ENCODE measurements at places on chromosomes 5 and 9.
A peak's percentile ranks its signal among the peaks of the same experiment; 100 is the strongest.

DNA sequence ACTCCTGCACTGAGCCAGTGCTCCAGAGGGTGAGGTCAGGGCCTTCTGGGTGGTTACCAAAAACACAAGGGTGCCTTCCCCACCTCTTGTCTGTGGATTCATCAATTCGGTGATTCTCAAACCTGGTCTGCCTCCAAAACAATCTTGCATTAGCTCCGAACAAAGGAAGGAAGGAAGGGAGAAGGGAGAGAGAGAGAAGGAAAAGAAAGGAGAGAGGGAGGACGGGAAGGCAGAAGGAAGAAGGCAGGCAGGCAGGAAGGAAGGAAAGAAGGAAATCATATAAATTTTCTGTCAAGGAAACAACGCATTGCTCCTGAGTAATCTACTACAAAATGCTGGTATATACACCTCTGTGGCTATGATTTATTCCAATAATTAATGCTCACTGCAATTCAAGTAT lies 39.3 kb downstream of the MYO10 start:
- no peak for DNase-seq

DNA sequence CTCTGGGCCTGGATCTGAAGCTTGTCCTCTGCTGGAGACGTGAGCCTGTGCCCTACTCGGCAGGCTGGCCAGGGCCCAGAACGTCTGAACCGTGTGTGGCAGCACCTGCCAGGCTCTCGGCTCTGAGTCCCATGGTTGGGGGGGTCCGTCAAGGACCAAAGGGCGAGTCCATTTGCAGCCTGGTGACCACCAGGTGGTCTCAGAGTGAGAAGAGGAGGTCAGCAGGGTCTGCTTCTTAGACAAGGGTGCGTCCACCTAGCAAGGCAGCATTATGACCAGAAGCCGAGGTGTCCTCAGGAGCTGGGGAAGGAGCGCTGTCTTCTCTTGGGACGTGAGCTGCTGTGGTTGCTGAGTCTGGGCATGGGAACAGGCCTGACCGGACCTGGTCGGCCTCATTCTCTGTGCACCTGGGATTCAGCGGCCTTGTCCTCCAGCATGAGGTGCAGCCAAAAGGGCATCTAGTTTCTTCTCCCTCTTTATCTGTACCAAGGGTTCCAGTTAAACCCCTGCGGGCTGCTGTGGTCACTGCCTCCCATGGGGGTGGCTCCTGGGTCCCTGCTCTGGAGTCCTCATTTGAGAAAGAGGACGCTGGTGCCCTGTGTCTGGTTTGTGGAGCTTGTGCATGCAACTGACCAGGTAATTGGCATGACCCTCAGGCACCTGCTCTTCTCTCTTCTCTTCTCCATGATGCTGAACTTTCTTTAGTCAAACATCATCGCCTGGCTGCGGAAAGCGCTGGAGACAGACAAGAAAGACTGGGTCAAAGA lies 14.4 kb downstream of the EXOC3 start:
- DNase-seq = no peak

DNA sequence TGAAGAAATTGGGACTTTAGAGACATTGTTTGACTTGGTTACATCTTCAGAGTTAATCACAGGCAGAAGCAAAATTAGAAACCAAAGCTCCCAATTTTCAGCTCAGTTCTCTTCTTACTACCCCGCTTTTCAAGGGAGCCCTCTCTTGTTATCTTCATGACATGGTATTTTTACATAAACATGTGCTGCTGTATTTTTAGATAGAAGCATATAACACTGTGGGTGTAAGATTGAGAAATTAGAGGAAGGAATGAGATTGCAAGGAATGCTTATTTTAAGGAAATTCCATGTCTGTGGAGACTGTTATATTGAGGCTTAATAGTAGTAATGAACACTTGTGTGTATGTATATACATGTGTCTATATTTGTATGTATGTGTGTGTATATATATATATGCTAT lies 401.6 kb downstream of the TMEM232 start:
- no peak for DNase-seq

DNA sequence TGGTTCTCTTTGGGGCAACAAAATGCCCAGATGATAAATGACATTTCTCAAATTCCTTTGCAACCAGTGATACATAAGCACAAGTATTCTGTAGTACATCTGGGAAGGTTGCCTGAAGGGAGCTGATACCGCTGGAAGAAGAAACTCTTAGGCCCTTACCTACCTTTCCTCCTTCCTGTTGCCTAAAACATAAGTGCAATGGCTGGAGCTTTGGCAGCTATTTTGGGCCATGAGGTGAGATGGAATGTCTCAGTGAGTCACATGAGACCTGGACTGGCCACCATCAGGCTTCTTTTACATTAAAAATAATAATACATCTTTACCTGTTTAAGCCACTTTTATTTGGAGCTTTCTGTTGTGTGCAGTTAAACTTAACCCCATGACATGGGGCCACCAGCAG lies 11.2 kb upstream of the ADGRD2 start:
- no peak for DNase-seq

DNA sequence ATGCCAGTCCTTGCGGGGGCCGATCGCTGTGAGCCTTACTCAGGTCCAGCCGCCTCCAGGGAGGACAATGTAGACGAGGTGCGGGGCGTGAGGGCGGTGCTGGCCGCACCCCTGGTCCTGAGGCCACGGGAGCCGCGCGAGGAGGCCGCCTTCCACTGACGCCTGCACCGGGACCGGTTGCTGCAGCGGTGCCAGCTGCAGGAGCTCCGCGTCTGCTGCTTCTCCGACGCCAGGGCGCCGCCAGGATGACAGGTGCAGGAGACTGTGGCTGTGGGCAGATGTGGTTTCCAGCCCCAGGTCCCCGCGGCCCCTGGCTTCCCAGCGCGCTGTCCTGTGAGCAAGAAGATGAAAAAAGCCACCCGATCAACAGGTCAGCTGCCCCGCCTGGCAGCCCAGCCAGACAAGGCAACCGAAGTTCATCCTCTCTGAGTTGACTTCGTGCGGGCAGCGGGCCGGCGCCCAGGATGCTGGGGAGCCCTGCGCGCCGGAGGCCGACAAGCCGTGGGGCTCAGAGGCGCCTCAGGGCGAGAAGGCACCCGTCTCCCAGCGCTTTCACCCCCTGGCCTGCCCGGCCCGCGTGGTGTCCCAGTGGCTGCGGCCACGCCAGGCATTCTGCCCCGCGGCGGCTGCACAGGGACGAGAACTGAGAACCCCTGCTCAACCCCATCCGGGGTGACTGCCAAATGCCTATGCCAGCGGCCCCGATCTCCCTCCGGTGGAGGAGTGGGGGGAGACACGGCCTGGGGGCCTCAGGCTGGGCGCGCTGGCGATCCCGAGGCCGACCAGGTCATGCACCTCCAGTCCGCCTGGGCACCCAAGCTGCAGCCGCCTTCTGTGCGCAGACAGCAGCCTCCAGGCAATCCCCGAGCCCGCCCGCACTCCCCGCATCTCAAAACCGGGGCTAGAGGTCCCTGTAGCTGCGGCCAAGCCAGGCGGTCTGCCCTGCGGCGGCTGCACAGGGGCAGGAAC lies 43.4 kb upstream of the BICD2 start:
- DNase-seq = peak; percentile 3
